Stimulated activated CD4-positive, alpha-beta T cell treated with anti-CD3 and anti-CD28 coated beads, Interleukin-4, amount 100 ng/mL, for 1 hour (primary cell): ENCODE measurements at places on chromosomes 7 and 10.

- no peak for DNase-seq
Measured at GRCh38 chr7:152858761-152859160, 99.2 kb downstream of the ACTR3B start.

- no peak for DNase-seq
Measured at GRCh38 chr10:50381642-50382041, 130.3 kb upstream of the ASAH2 start.

GRCh38 chr7:128350708-128351295, 7.1 kb upstream of the RBM28 start:
- DNase-seq: no peak

- DNase-seq: no peak
Measured at GRCh38 chr10:102596506-102596971, 47.7 kb upstream of the TRIM8 start.

DNA sequence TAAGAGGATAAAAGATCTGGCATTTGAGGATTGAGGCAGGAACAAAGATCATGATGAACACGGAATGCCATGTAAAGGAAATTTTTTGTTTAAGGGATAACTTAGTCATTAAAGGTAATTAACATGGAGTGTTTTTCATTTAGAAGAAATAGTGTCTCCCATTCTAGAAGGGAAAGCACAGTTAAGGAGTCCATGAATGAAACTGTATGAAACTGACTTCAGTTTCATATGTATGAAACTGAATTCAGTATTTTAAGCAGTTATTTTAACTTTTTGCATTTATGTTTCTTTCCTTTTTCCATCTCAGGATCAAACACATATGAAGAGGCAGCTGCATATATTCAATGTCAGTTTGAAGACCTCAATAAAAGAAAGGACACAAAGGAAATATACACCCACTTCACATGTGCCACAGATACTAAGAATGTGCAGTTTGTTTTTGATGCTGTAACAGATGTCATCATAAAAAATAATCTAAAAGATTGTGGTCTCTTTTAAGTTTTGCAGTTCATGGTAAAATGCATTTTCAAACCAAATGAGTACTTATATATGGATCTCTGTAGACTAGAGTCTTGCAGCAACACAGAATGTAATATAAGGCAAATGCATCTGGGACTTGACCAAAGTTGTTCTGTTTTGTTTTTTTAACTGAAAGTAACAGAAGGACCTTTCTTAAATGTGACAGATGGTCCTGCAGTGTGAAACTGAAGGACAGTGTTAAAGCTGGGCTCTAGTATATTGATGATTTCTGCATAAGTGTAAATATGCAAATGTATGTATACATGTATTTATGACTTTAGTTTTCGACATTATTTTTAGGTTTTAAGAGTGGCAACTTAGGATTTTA, 82.6 kb downstream of the GNAI1 start:
- no peak for DNase-seq

- DNase-seq: no peak
Measured at GRCh38 chr10:80252296-80252887, 37.1 kb downstream of the MAT1A start.

DNA sequence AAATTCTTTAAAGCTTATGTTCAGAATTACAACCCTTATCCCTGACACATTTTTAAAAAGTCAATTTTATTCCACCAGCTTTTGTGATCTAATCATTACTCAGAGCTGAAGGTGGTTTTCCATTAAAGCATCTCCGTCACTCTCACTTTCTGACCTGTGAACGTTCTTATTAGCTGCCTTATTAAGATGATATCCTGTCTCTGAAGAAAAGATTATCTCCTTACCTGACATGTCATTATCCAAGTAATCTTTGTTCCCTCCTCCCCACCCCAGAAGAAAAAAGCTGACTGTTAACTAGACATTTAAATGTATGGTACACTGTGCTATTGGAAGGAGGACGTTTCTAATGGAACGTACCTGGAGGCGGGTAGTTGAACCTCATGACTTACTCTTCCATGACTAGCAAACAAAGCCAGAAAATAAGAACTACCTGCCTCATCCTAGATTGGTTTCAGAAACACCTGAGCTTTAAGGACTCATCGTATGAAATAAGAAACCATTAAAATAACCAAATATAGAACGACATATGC, 708.7 kb downstream of the PARD3 start:
- no peak for DNase-seq

GRCh38 chr7:40796723-40797122, 661.9 kb downstream of the SUGCT start:
- DNase-seq: no peak

- no peak for DNase-seq
Measured at GRCh38 chr10:84178160-84178609, 4.6 kb downstream of the GPR15LG start.
